ENCODE measurements at places on chromosomes 13 and 19.

- no peak for DNase-seq
Measured at GRCh38 chr13:62626771-62627170, 1211.1 kb upstream of the PCDH20 start.

GRCh38 chr19:35911173-35911572 lies 3.1 kb upstream of the TYROBP start:
- DNase-seq, result no peak

DNA sequence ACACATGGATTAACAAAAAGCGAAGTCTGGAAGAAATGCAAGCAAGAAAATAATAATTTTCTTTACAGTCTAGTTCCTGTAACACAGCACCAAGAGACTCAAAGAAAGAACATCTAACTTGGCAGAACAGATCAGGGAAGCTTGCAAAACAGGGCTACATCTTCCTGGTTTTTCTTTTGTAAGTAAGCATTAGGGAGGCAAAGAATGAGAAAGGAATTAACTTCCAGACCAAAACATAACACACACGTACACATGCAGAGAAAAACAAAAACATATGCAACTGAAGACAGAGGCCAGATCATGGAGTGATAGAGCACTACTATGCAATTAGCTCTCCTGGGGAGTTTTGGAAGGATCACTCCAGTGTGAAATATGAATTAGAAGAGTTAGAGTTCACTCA lies 120.5 kb downstream of the DIAPH3 start:
- DNase-seq, result no peak

DNA sequence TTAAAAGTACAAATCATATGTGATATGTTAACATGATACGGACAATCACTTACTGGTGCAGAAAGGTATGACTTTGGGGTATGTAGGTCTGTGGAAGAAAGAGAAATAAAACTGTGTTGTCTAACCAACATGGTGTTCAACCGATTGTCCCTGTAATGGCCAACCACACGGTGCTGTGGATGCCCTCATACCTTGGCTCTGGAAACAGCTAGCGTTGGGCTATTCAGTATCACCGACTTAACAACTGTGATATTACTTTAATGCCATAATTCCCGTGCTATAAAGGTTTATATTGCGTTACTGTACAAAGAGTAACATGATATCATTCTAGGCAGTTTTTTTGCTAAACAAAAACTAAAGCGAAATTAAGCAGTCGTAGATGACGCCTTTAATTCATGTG lies 448.3 kb downstream of the EFNB2 start:
- DNase-seq, result no peak

- no peak for DNase-seq
Measured at GRCh38 chr19:47582320-47582909, 9.5 kb upstream of the ZNF541 start.
